ENCODE measurements at places on chromosomes 2 and 18. TPM values are rescaled to one million over a fixed set of nuclear protein-coding genes. Genes with fewer than 3 reads are reported as not detected.

The CDK15 gene
- 2.3 TPM for total RNA-seq

The RTN4 gene
- total RNA-seq: 337 TPM

The MYO1B gene
- total RNA-seq: 87.6 TPM

The KIF1A gene
- 1.2 TPM for total RNA-seq

The FIGN gene
- total RNA-seq: 8.0 TPM

The TCF23 gene
- total RNA-seq: 0.42 TPM

The FBXO48 gene
- 0.96 TPM for total RNA-seq

The ASIC4 gene
- total RNA-seq: 0.13 TPM

The PLB1 gene
- total RNA-seq: 9.9 TPM

The CPLX4 gene
- not detected for total RNA-seq

The ELAC1 gene
- 9.6 TPM for total RNA-seq

The CCDC68 gene
- 16.5 TPM for total RNA-seq

The POTEC gene
- not detected for total RNA-seq

The CD226 gene
- total RNA-seq: 2.4 TPM

The HOXD13 gene
- not detected for total RNA-seq

The ARPC2 gene
- 520 TPM for total RNA-seq

The TUBA3E gene
- total RNA-seq: not detected

The PREB gene
- 45.6 TPM for total RNA-seq

The VWC2L gene
- not detected for total RNA-seq

The LYPD6B gene
- 76.0 TPM for total RNA-seq

The GALNT3 gene
- 41.5 TPM for total RNA-seq

The TNFAIP6 gene
- 1.9 TPM for total RNA-seq

The SMYD1 gene
- not detected for total RNA-seq

The CGREF1 gene
- 1.9 TPM for total RNA-seq

The PIKFYVE gene
- total RNA-seq: 34.4 TPM

The TDRD15 gene
- 0.10 TPM for total RNA-seq

The ERFE gene
- 1.8 TPM for total RNA-seq

The TOGARAM2 gene
- 0.31 TPM for total RNA-seq

The HOXD12 gene
- not detected for total RNA-seq

The GATA6 gene
- 12.6 TPM for total RNA-seq

The WNT6 gene
- 0.78 TPM for total RNA-seq

The SNED1 gene
- 41.8 TPM for total RNA-seq

The ALK gene
- total RNA-seq: 0.36 TPM

The REG1A gene
- not detected for total RNA-seq

Measured in ureter (tissue), 1 donor.